ENCODE measurements at places on chromosomes 6 and 20.

- no peak for DNase-seq
Observed at GRCh38 chr6:112879920-112880413, 532.8 kb downstream of the RFPL4B start.

DNA sequence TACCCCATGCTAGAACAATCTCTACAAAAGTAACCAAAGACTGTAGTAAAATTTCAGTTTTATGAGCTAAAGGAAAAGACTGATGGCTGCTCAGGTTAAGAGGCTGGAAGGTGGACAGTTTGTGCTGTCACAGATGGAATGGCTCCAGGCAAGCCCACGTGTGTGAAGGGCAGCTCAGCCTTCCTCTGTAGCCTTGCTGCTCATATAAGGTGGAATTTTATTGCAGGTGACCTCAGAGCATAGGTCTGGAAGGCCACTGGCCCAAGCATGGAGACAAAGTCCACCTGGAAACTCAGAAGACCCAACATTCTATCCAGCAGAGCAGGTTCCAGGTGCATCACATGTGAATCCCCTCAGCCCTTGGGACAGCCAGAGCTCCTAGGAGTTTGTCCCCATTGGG is 53.6 kb downstream of the KAT14 start:
- no peak for DNase-seq

- peak; percentile 35 for DNase-seq
Observed at GRCh38 chr6:166664135-166664534, 37.1 kb upstream of the RPS6KA2 start.

GRCh38 chr6:21265034-21265729 is 328.4 kb upstream of the SOX4 start:
- no peak for DNase-seq

DNA sequence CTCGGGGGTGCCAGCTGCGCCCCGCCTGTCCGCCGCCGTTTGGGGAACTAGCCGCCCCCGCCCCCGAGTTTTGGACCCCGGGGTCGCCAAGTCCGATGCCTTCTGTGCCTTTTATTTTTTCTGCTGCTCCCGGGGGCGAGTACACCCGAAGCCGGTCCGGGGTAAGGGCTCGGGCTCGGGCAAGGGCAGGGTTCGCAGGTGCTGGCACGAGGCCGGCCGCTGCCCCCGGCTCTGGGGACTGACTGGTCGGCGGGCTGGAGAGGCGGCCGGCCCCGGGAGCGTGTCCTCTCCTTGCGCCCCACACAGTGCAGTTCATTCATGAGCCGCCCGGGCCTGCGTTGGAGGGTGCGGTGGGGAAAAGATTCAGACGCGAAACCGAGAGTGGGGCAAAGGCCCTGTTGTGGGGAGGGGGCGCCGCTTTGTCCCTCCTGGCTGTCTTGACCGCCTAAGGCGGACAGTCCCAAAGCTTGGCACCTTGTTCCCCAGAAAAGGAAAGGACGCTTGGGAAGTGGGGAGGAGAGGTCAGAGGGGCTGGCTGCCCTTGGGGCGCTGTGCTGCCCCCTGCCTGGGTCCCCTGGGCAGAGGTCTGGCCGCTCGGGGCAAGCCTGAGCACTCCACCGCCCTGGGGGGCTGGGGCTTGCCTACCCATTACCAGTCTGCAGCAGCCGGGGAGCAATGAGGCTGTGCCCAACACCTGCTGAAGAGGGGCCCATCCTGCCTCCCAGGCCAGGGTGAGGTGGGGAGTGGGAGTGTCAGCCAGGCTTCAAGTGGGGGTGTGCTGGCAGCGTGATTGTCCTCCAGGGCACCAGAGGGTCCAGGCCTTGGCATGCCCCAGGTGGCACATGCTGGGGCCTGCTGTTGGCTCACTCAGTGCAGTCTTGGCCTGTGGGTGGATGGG is 915 bp downstream of the TMEM63B start:
- DNase-seq, result peak; percentile 48

DNA sequence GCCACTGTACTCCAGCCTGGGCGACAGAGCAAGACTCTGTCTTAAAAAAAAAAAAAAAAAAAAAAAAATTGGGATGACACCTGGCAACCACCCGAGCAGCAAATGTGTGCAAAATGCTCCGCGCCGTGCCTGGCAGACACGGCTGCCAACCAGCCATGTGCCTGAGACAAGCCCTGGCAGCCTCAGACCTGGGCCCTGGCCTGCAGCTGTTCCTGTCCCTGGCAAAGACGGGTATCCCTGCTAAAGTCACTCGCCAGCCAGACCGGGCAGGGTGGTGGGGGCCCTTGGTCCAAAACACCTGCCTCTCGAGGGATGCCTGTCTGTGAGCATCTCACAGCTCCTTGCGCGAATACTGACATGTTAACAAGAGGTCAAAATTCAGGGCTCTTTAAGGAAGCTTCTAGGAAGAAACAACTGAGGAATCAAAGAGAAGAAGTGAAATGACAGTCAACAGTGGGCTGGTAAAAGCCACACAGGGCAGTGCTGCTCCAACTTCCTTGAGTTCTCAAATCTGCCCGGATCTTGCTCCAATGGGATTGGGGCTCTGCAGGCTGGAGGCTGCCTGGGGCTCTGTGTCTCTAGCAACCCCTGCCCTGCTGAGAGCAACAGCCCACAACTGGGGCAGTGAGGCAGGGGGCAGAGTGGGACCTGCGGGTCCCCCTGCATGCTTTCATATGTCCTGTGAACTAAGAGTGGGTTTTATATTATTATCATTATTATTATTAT is 53.4 kb downstream of the SYTL3 start:
- no peak for DNase-seq

DNA sequence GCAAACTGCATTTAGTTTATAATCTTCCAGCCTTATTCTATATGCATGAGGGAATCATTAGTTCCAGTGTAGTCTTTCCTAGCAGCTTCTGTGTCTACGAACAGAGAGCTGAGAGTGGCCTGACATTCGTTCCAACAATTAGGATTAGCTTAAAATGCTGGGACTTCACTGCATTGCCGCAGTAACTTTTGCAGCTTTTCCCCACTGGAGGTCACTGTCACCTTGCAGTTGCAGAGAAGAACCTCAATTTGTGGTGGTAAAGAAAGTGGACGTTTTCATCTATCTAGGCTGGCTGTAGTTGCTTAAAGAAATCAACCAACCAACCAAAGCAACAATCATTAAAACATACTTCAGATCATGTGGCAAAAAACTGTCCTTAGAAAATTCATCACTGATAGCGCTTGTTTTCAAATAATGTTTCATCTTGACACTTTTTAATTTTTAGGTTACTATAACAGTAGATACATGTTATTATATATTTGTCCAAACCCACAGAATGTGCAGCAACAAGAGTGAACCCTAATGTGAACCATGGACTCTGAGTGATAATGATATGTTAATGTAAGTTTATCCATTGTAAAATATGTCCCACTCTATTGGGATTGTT is 12.2 kb downstream of the MYLK4 start:
- peak; percentile 80 for DNase-seq
